ENCODE measurements at places on chromosomes 5 and 9. TPM values are rescaled to one million over a fixed set of nuclear protein-coding genes. Genes with fewer than 3 reads are reported as not detected.

GRCh38 chr5:10559871-10560270 lies 4.0 kb upstream of the ANKRD33B start:
- no peak for DNase-seq

ECSCR gene
- 2.9 TPM for total RNA-seq

GRCh38 chr9:21452681-21453080 lies 12.4 kb downstream of the IFNA1 start:
- DNase-seq: no peak

GRCh38 chr9:137064027-137064879 lies 6.1 kb downstream of the SAPCD2 start:
- DNase-seq: peak; percentile 63

DNA sequence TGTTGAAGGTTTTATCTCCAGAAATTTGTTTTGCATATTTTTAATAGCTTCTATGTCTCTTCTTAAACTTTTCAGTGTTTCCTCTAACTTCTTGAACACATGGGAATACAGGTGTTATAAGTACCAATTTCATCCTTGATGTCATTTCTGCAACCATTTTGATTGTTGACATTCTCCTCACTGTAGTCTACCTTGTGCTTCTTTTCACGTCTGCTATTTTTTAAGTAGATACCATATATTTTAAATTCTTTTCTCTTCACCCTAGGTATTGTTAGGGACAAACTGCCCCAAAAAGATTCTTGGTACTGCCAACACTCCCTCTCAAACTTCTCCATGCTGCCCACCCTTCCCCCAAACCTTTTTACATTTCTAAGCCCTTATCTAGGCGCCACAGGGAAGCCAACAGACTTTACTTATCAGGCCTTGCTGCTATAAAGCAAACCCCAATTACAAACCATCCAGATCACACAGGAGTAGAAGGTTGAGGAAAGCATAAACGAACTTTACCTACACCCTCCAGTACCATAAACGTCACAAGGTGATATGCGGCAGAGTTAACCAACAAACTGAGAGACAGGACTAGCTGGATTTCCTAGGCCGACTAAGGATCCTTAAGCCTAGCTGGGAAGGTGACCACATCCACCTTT lies 1165.3 kb downstream of the TAF11L14 start:
- DNase-seq: no peak

DNA sequence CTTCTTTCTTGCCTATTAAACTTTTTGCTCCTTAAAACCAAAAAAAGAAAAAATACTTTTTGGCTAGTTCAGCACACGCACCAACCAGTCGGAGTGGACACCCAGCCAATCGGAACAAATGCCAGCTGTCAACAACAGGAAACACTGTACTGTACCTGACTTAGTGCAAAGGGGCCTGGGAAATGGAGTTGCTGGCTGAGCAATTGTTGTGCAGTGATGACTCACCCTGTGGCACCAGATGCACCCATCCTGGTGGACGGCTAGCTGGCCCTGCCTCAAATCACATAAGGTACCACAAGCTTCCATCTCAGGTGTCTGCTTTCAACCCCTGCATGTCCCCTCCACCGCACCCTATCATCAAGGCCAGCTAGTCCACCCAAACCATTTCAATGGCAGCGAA lies 20.9 kb downstream of the FOXE1 start:
- DNase-seq: no peak

TERT gene
- total RNA-seq: 16.7 TPM

GRCh38 chr5:119339965-119340364 lies 15.9 kb upstream of the TNFAIP8 start:
- no peak for DNase-seq

LSM11 gene
- total RNA-seq: 4.9 TPM

DNA sequence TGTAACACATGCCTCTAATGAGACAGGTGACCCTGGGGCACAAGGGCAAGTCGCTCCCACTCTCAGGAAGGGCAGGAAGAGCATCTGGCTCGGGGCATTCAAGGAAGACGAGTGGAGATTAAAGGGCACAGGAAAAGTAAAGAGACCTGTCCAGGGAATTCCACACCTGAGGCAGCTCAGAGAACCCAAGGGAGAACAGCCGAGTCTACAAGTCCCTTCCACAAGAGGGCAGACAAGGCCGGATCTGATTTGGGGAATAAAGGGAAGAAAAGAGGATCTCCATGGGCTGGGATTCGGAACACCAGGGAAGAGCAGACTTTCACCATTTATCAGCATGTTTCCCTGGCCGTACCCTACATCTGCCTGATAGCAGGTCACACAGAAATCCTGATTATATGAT lies 28.1 kb downstream of the GPX3 start:
- DNase-seq: no peak

RNF130 gene
- total RNA-seq: 17.2 TPM

CCNI2 gene
- 7.7 TPM for total RNA-seq

DNA sequence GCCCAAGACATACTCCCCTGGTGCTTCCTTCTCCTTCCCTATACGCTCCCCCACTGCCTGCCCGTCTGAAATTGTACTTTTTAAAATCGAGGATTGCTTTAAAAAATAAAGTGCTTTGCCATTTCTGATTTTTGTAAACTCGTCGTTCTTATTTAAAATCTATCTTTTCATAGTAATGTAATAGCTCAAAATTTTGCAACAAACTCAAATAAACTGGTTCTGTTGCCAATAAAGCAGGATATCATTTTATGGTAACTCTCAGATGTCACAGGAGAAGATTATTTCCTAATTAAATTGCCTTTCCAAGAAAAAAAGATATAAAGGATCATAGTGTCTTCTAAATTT lies 1.3 kb upstream of the NREP start:
- DNase-seq: no peak

DNA sequence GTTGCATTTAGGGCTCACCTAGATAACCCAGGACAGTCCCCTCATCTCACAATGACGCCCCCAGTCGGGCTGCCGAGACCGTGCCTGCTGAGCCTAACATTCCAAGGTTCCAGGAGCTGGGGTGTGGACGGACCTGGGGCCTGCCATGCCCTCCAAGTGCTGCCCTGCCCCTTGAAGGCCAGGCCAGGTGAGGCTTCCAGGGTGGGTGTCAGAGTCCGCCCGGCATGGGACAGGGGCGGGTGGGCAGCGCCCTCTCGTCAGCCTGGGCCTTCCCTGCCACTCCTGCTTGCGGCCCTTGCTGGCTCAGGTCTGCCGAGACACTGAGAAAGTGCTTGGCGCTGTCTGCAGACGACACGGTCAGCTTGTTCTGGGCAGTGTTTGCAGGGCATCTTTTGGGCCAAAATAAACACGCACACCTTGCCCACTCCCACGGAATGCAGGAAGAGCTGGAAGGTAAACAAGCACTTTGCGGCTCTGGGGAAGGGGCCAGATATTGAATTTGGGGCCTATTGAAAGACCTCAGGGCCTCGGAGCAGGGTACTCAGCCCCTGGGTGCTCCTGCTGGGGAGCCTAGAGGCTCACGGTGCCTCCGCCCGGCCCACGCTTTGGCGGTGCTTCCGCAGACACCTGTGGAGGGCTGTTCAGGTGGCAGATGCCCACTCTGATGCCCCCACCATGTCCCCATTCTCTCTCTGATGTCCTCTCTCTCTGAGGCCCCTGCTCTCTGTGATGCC lies 4.2 kb upstream of the SCGB3A1 start:
- DNase-seq: no peak

GRCh38 chr9:91809581-91810285 lies 140.3 kb downstream of the ROR2 start:
- no peak for DNase-seq

SPINK6 gene
- total RNA-seq: not detected

ACOT12 gene
- not detected for total RNA-seq

DNA sequence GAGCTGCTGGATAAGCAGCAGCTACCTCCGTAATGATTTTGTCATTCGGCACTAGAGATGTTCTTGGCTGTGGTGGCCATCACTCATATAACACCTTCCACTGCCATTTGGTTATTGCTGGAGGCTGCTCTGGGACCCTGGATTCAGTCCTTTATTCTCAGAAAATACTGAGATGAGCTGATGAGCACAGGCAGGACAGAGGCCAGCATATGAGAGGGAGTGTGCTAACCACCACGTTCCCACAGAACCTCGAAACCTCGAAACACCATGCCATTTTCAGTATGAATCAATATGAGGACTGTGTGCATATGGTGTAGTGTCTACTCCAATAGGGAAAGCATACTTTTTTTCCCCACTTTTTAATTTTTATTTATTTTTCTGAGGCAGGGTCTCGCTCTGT lies 56.6 kb downstream of the ADAM19 start:
- DNase-seq: no peak

DNA sequence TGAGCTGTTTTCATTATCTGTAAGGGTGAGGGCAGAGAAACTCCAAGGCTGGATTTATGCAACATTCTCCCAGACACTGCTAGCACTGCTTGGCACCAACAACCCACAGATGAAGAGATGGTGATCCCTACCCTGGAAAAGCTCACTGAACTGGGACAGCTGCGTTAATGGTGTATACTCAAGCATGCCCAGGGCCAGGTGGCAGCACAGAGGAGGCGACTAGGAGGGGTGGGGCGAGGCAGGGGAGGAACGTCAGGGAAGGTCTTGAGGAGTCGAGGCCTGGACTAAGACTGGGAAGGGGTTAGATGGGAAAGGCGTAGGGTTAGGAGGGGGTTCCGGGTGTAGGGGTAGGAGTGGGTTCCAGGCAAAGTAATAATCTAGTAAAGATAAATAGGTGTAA lies 73.1 kb upstream of the TBC1D9B start:
- DNase-seq: no peak

- DNase-seq: no peak
Observed at GRCh38 chr9:107827884-107828283, 338.3 kb upstream of the KLF4 start.

- DNase-seq: no peak
Observed at GRCh38 chr5:140588311-140589070, 23.9 kb downstream of the SLC35A4 start.

All from activated T-cell treated with anti-CD3 and anti-CD28 coated beads, Interleukin-2, amount 50 U/mL, for 4 hours (primary cell).